Osteoblast (primary cell): ENCODE measurements at places on chromosomes 3 and 15. TPM values are rescaled to one million over a fixed set of nuclear protein-coding genes. Genes with fewer than 3 reads are reported as not detected.

DNA sequence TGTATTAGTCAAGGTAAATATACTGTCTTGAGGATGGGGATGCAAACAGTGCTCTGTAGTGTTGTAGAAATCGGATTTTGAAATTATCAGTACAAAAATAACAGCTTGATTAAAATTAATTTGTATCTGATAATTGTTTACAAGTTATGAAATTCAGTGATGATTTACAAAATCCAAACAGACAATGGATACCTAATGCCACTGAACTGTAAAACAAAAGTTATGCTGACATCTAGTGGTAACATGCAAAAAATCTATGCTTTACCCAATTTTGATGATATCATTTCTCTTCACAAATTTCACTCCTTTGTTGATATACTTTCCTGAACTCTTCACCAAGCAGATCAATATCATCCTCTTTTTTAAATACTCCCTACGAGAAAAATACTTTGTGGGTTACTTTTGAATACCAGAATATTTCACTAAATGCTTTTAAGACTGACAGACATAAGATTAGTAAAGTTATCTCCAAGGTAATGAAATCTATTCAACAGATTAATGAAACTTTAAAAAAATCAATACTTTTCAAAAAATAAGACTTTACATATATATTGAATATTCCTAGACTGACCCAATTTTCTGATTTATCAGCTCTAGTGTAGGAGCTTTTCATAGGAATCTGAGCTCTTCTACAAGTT is 36.0 kb downstream of the MNS1 start:
- DNase-seq = peak; percentile 71

DNA sequence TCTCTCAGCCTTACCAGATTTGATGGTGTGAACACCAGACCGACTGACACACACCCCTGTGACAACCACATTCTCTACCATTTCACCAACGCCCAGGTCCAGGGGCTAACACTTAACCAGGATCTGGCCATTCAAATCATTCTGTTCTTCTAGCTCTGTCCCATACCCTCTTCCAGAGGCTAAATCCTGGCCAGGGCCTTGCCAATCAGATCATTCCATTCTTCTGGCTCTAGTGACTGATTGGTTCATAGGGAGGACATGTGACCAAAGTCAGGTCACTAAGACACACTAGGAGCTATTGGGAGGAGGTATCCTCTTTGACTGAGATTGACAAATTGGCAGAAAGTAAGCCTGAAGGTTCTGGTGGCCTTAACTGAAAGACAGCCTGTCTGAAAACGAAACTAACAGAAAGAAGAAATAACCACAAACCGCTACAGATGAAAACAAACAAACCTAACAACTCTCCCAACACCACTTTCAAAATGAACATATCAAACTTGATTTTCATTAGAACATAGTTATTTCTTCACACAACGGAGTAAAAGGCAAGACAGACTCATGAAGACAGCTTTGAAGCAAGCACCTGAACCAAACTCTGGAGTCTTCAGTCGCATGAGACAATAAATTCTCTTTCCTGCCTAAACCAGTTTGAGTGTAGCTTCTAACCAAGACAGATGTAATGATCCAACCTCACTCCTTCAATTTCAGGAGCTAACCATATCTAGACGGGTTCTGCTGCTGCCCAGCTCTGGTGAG is 68.5 kb downstream of the TRANK1 start:
- no peak for DNase-seq

DNA sequence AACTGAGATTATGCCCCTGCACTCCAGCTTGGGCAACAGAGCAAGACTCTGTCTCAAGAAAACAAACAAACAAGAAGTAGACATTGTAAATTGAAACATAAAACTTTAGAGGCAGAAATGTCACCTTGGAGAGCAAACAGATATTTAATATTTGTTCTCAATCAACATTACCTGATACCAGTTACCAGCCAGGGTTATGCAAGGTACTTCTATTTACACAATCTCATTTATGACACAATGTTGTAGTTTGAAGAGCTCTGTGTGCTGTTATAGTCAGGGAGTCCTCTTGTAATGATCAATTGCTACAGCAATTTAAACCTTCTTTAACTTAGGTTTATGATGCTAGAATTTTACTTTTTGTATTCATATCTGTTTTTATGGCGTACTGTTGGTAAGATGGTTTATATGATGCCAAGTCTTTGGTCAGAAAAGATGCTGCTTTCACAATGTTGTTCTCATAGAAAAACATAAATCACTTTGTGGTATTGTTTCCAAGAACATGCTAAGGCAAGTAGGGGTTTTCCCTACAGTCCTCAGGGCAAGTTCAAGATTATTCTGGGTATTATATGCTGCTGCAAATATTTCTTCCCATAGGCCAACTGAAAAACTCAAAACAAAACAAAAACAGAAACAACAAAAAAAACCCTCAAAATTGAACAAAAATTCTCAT is 173.5 kb downstream of the TNIK start:
- no peak for DNase-seq

GRCh38 chr3:120163816-120164215 is 69.6 kb upstream of the GSK3B start:
- no peak for DNase-seq

DNA sequence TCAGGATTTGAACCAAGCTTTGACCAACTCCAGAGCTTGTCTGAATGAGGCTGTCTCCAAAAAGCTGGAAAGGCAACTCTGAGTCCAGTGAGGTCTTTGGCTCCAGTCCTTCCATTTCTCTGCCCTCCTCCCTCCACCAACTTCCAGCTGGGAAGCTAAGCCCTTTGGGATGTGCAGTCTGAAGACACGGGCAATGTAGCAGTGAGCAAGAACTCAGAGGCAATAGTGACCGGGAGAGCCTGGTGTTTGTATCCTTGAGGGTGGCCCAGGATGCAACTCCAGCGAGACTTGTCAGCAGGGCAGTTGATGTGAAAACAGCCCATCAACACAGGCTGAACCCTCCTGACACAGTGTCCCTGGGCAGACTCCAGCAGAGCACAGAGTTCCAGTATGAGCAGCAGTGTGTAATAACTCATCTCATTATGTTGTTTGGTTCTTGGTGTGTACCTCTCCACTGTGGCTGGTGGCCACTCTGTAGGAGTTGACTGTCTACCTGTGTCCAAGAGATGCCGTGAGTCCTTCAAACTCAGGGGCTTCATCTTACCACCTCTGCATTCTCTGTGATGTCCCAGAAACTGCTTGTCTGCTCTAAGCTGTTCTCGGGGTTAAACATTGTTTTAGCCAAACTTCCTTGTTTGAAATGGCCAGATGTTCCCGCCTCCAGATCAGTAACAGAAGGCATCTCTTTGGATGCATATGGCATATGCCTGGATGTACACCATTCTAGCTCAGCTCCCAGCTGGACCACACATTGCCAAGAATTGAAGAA is 6.6 kb downstream of the CDCP1 start:
- peak; percentile 59 for DNase-seq

- DNase-seq = no peak
These were observed 388.6 kb downstream of the GABRG3 start for GRCh38 chr15:27359586-27359985.

GRCh38 chr15:34332553-34333120 is 4.9 kb downstream of the SLC12A6 start:
- peak; percentile 42 for DNase-seq

GRCh38 chr3:32584660-32585059 is 14.0 kb upstream of the DYNC1LI1 start:
- DNase-seq = no peak

GRCh38 chr15:84818261-84819131 is 1.3 kb downstream of the ALPK3 start:
- DNase-seq = peak; percentile 93

DNA sequence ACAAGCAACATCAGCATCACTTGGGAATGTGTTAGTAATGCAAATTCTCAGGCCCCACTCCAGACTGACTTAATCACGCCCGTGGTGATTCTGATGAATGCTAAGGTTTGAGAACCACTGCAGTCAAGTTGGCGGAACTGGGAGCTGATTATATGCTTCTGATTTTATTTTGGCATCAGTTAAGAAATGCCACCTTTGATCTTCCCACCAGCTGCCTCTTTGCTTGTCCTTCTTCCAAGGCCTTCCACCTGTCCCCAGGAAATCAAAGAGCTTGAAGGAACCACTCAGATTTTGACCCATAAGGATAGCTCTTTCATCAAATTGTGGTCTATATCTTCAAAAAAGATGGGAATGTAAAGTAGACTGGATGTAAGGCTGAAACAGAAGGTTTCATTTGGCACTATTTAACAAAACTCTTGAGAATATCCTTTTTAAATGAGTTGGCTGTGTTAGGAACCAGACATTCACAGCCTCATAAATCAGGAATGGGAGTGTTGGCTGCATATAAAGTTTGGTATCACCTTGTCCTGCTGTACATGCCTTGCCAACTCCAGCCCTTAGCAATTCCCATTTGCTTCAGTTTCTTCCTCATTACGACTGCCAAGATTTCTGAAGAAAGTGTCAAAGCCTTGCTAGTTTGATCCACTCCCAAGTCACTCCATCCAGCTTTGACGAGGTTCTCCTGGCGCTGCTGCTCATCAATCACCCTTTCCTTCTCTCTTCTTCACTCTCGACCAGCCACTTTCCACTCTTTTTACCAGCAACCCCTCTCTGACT is 125.8 kb upstream of the NPHP3 start:
- no peak for DNase-seq

GRCh38 chr3:182148360-182148759 is 436.6 kb downstream of the SOX2 start:
- DNase-seq = no peak

- DNase-seq = no peak
These were observed 202.5 kb upstream of the TLE3 start for GRCh38 chr15:70299931-70300869.

GRCh38 chr3:192866804-192867203 is 50.9 kb downstream of the MB21D2 start:
- no peak for DNase-seq

- no peak for DNase-seq
These were observed 21.3 kb downstream of the GASK1A start for GRCh38 chr3:43000387-43000786.

DNA sequence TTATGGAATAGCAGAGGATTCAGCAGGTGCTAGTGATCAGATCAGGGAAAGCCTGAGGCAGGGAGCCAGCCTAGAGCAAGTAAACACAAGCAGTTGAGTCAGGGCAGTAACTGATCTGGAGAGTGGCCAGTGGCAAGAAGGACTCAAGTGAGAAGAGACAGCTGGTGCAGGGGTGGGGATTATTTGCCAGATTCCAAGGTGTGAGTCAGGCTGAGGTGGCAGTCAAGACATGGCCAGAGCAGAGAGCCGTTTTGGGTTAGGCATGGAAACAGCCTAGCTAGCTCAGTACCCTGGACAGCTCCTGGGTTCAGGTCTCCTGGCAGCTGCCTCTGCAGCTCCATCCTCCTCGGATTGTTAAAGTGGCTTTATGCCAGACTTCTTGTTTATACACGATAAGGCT is 281.9 kb upstream of the ONECUT1 start:
- DNase-seq = peak; percentile 52

DNA sequence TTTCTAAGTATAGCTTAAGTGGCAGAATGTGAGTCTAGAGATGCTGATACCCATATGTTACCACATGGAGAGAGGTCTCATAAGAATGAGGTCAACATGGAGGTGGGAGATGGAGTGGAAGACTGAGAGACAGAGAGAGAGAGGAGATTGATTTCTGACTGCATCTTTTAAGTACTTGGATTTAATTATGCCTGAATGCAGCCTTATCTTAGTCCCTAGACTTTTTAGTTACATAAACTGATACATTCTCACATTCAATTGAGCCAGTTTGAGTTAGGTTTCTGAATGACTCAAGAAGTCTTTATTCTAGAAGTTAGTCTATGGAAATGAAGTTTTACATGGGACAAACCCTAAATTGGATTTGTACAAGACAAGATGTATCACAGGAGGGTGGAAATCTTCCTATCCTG is 58.5 kb upstream of the TNFSF10 start:
- no peak for DNase-seq

DNA sequence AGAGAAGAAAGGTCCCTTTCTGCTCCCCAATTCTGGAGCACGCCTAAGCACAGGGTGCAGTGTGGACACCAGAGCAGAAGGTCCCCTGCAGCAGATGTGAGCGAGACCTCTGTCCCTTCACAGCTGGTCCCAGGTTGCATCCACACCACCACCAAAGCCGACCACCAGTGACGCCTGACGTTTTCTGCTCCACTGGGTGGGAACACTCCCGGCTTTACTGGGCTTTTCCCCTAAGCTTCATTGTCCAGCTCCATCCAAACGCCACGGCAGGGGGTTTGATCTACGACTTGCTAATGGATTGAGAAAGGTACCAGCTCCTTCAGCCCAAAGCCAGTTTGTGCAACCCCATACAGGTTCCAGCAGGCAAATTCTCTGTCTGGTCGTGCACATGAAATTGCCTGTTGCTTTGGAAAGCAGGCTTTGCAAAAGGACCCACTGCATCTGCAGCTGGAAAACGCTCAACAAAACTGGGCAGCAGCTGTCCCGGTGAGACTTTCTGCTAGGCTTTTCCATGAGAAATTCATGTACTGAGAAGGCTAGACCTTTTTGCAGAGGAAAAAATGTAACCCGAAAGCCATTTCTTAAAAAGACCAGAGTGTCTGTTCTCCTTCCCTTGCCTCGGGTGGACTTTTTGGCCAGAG is 31.1 kb downstream of the ADAMTS17 start:
- no peak for DNase-seq

GRCh38 chr15:80325206-80325605 is 73.2 kb upstream of the CTXND1 start:
- peak; percentile 50 for DNase-seq

- DNase-seq = peak; percentile 51
These were observed 24.8 kb downstream of the AKAP13 start for GRCh38 chr15:85404918-85405866.

DNA sequence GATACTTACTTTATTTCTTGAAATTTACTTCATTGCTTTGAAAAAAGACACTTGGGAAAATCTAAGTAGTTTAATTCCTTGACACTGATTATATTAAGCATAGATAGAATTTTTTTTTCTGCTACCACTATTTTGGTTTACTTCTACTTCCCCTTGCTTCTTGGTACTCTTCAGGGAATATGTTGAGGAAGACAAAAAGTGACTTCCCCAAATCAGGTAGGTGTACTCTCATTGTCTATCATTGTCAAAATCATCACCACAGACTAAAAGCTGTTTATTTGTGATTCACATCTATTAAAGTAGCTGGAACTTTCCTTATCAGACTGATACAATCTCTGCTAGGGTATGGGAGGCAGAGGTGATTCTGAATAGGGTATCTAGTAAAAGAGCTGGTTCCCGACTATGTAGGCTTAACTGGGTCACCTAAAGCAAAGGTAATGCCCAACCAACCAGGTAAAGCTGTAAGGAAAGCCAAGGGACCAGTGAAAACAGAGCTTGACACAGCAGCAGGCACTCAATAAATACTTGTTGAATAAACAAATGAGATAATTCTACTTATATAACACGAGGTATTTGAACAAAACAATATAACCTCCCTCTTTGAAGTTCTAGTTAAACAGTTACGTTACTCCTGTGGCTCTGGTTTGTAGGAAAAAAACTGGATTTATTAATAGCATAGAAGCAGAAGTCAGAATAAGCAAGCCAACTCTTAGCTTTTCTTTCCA is 346.9 kb downstream of the PLCL2 start:
- DNase-seq = no peak

- DNase-seq = no peak
These were observed 35.2 kb downstream of the PARP15 start for GRCh38 chr3:122612696-122613095.

RTP4 gene
- 2.7 and 4.0 TPM in 2 replicates for total RNA-seq

GPR62 gene
- total RNA-seq = under 0.01 TPM in 1 of 2 replicates, not detected in the other

THAP10 gene
- total RNA-seq = 1.1 and 1.8 TPM in 2 replicates

HESX1 gene
- 0.29 and 0.72 TPM in 2 replicates for total RNA-seq

C3orf49 gene
- not detected in 2 replicates for total RNA-seq

LYSMD4 gene
- 8.7 and 11.2 TPM in 2 replicates for total RNA-seq

ARPIN gene
- total RNA-seq = 14.1 and 17.7 TPM in 2 replicates

SHC4 gene
- 0.72 and 1.5 TPM in 2 replicates for total RNA-seq

TMC3 gene
- total RNA-seq = not detected in 2 replicates

ISLR2 gene
- total RNA-seq = under 0.01 TPM in 1 of 2 replicates, not detected in the other

SLC12A1 gene
- not detected in 2 replicates for total RNA-seq

FOXL2 gene
- under 0.01 and 0.36 TPM in 2 replicates for total RNA-seq

WNT5A gene
- total RNA-seq = 116 and 145 TPM in 2 replicates

PEX5L gene
- total RNA-seq = 0.59 and 1.4 TPM in 2 replicates
